ENCODE measurements at places on chromosomes 5 and 9. TPM values are rescaled to one million over a fixed set of nuclear protein-coding genes. Genes with fewer than 3 reads are reported as not detected.

The PTGDS gene
- 381 TPM for total RNA-seq

The GDA gene
- total RNA-seq = not detected

- peak overlapping the region; percentile 60 for H3K27ac ChIP-seq
- no peak for DNase-seq
- no peak overlapping the region for H3K4me3 ChIP-seq
- no peaks in the 10 kb centered on the region for H3K27me3 ChIP-seq
- H3K36me3 ChIP-seq = peaks cover 29% of the 10 kb centered on the region
Measured at GRCh38 chr5:119390404-119390803, 34.6 kb downstream of the TNFAIP8 start.

GRCh38 chr9:129884220-129885017 lies 49.2 kb downstream of the USP20 start:
- H3K27ac ChIP-seq = peak overlapping the region; percentile 96
- H3K4me1 ChIP-seq = peaks cover 64% of the 10 kb centered on the region
- H3K4me3 ChIP-seq = peak overlapping the region; percentile 72
- DNase-seq = peak; percentile 100
- no peaks in the 10 kb centered on the region for H3K27me3 ChIP-seq

Measured in spleen (tissue), 13 donors.